ENCODE measurements at places on chromosomes 12 and 14. TPM values are rescaled to one million over a fixed set of nuclear protein-coding genes. Genes with fewer than 3 reads are reported as not detected.

LRRK2 gene
- total RNA-seq = 1.5 TPM

INHBC gene
- not detected for total RNA-seq

CPNE8 gene
- 27.1 TPM for total RNA-seq

FLVCR2 gene
- not detected for total RNA-seq

HOXC12 gene
- total RNA-seq = 6.0 TPM

TAS2R7 gene
- total RNA-seq = not detected

USP15 gene
- total RNA-seq = 42.6 TPM

PRH1 gene
- 1.1 TPM for total RNA-seq

OTOGL gene
- 1.4 TPM for total RNA-seq

LYSET gene
- total RNA-seq = 10.8 TPM

C12orf50 gene
- total RNA-seq = not detected

FLRT2 gene
- total RNA-seq = 0.03 TPM

P2RX2 gene
- total RNA-seq = not detected

CPNE6 gene
- not detected for total RNA-seq

TTC9 gene
- 2.6 TPM for total RNA-seq

KIF26A gene
- total RNA-seq = 1.7 TPM

ANO4 gene
- 3.4 TPM for total RNA-seq

INSM2 gene
- total RNA-seq = not detected

CRIP1 gene
- total RNA-seq = 15.0 TPM

IGF1 gene
- total RNA-seq = not detected

GLIPR1L1 gene
- not detected for total RNA-seq

LALBA gene
- total RNA-seq = not detected

PCED1B gene
- 4.7 TPM for total RNA-seq

TMEM179 gene
- 7.4 TPM for total RNA-seq

SYNE3 gene
- total RNA-seq = 1.5 TPM

OASL gene
- 29.6 TPM for total RNA-seq

VASH1 gene
- total RNA-seq = 2.7 TPM

ENDOU gene
- total RNA-seq = not detected

CLEC7A gene
- total RNA-seq = not detected

DGKA gene
- total RNA-seq = 58.4 TPM

ARMH4 gene
- 3.3 TPM for total RNA-seq
